ENCODE measurements at places on chromosomes 4 and X.

GRCh38 chrX:151176231-151176750, at the start of gene GPR50:
GPR50 (plus strand) TSS chrX:151176584; CDS start chrX:151176722, 138 bp downstream.
- DNase-seq: no peak

- DNase-seq: no peak
These were observed 337.4 kb upstream of the SFRP2 start for GRCh38 chr4:154126276-154126675.

GRCh38 chrX:138897621-138898492, 186.3 kb upstream of the FGF13 start:
- DNase-seq: no peak

GRCh38 chrX:150548251-150548650, 20.2 kb upstream of the MTM1 start:
- no peak for DNase-seq

DNA sequence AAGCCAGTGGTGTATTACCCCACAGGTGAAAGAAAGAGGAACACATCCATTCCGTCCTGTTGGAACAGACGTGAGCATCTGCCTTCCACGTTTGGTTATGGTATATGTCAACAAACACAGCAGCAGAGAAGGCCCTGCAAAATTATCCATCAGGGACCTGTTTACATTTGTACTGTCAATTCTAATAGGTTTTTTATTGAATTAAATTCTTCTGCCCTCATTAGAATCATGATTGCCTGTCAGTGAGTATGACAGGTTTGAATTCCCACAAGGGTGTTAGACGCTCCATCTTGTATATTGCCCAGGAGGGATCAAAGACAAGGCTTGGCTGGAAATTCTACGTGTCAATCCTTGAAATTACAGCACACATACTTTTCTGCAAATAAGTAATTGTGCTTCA, 339.9 kb upstream of the NOCT start:
- no peak for DNase-seq

DNA sequence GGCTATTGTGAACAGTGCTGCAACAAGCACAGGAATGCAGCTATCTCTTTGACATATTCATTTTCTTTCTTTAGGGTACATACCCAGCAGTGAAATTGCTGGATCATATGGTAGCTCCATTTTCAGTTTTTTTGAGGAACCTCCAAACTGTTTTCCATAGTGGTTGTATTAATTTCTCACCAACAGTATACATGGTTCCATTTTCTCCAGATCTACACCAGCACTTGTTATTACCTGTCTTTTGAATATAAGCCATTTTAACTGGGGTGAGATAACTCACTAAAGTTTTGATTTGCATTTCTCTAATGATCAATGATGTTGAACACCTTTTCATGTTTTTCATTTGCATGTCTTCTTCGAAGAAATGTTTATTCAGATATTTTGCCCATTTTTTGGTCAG, 241.1 kb upstream of the AGTR2 start:
- DNase-seq: no peak

- no peak for DNase-seq
These were observed 2308.1 kb upstream of the AGA start for GRCh38 chr4:179750374-179750773.

- DNase-seq: no peak
These were observed 14.4 kb upstream of the DCAF8L1 start for GRCh38 chrX:27995611-27996010.

DNA sequence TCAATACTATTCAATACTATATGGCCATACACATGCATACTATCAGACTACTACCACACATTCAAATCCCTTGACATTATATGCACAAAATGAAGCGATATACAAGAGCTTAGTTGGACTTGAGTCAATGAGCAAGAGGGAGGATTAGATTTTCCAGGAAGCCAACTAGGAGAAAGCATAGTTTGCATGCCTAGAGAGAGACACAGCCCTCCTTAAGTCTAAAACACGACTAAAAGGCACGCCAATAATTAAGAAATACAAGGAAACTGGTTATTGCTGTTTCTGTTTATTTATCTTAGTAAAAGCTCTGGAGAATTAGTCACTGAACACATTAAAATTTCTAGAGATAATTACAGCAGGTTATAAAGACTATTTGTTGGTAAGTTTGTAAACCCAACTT, 21.8 kb downstream of the MBNL3 start:
- no peak for DNase-seq

- DNase-seq: no peak
These were observed 895 bp downstream of the AFP start for GRCh38 chr4:73436674-73437557.

DNA sequence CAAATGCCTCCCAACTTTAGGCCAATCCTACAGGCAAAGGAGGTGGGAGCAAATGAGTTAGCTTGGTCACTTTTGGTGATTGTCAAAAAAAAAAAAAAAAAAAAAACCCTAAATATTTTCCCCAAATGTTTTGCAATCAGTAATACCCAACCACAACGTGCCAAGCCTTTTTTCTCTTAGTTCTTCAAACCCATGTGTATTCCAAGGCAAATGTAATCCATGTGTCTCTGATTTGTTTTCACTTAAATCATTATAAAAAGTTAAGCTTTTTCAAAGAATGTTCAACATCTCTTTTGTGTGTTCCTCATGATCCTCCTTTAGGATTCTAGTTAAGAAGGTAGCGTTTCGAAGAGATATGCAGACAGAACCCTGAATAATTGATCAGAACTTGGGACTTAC, 328.4 kb downstream of the PAPSS1 start:
- DNase-seq: no peak

DNA sequence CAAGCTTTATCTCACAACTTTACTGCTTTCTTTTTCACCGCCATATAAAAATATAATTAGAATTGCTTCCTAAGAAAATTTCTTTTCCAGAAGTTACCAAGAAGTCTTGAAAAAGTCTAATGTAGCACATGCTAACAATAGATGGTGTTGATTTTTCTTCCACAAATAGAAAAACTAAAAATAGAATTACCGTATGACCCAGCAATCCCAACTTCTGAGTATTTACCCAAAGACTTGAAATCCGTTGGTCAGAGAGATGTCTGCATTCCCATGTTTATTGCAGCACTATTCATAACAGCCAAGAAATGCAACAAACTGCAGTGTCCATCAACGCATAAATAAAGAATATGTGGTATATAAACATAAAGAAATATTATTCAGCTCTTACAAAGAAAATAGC, 17.8 kb upstream of the EDNRA start:
- no peak for DNase-seq

GRCh38 chr4:101284546-101284945, 62.8 kb downstream of the PPP3CA start:
- no peak for DNase-seq

- DNase-seq: no peak
These were observed 115.8 kb upstream of the DDIT4L start for GRCh38 chr4:100306018-100306417.

GRCh38 chrX:104922206-104922621, 298.3 kb downstream of the TEX13A start:
- peak; percentile 38 for DNase-seq

- no peak for DNase-seq
These were observed 4.5 kb downstream of the MED28 start for GRCh38 chr4:17618926-17619325.

DNA sequence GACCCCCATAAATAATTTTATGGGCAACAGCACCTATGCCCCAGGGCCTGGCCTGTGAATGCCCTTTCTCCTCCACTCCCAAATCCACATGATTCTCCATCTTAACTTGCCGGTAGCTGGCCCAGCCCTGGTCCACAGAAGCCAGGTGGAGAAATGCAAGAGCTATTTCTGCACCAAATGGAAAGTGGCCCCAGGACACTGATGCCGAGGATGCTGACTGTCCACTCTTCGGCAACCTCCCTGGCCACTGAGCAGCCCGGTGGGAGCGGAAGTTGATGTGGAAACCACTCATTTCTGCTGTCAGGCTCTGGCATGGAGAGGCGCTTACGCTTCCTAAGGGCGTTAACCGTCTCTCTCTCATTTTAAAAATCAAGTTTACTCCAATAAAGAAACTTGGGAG, 58.8 kb downstream of the JAKMIP1 start:
- DNase-seq: no peak

GRCh38 chr4:145076469-145076855, 21.5 kb downstream of the ANAPC10 start:
- no peak for DNase-seq

DNA sequence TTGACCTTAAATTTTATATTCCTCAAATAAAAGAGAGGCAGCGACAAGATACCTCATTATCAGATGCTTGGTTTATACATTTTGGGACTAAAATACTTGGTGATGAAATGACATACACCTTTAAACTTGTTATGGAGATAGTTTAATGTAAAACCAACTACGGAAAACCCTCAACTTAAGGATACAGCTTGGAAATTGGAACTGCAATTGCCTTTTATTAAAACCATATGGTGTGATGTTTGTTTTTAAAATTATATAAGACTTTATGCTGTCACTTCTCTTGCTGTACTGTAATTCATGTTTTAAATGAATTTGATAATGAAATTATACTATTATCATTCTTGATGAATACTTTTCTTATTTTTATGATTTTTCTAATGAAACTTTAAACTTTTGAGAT, 25.9 kb downstream of the METTL14 start:
- DNase-seq: no peak

GRCh38 chr4:59729321-59729720, 1470.8 kb upstream of the ADGRL3 start:
- DNase-seq: no peak

DNA sequence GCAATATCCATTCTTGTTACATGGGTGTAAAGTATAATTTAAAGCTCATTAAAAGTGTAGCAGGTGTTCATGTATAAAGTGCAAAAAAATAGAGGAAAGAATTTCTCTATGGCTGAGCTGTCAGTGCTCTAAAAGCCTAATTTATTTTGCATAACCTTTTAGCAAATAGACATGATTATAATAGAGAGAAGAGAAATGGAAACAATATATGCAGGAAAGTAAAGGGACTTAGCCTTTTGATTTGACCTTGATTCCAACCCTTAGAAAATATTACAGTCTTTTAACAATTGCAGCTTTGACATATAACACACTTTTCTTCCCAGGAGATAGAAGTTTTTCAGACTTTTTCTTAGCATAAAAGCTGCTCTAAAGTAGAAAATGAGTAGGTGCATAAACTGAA, 978.3 kb downstream of the PCDH18 start:
- DNase-seq: no peak

DNA sequence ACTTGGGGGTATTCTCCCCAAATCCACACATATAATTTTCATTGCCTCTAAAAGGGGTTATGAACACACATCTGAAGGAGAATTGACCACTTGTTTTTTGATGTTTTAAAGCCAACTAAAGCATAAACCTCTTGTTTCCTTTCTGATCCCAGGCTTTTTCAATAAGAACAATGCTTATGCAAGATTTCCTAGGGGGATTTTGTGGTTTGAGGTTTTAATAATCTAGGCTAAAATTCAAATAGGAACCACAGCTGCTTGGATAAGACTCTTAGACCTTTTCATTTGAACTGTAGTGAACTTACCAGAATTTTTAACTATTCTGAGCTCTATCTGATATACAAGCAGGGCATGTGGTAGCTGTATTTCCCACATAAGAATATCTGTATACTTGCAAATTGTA, 651.1 kb downstream of the ANKRD50 start:
- DNase-seq: no peak

GRCh38 chr4:69038582-69038981, 57.7 kb upstream of the UGT2B7 start:
- DNase-seq: no peak

- DNase-seq: no peak
These were observed 88.5 kb downstream of the BRWD3 start for GRCh38 chrX:80721186-80721585.

GRCh38 chrX:118115953-118116712, 477 bp downstream of the KLHL13 start:
- peak; percentile 52 for DNase-seq

GRCh38 chr4:57351731-57352130, 241.5 kb upstream of the IGFBP7 start:
- no peak for DNase-seq

DNA sequence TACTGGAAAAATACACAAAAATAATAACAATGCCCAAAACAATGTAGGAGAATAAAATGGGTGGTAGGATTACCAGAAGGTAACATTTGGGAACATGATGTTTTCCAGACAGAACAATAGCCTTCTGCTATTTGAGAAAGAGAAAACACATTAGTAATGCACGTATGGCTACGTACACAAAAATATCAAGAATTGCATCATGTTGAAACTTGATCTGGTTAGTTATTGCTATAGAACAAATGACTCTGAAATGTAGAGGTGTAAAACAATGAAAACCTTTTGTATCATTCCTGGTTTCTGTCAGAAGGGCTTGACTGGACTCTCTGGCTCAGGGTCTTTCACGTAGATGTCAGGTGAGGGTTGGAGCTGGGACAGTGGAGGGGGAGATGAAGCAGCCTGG, 1040.0 kb downstream of the FAT4 start:
- no peak for DNase-seq

DNA sequence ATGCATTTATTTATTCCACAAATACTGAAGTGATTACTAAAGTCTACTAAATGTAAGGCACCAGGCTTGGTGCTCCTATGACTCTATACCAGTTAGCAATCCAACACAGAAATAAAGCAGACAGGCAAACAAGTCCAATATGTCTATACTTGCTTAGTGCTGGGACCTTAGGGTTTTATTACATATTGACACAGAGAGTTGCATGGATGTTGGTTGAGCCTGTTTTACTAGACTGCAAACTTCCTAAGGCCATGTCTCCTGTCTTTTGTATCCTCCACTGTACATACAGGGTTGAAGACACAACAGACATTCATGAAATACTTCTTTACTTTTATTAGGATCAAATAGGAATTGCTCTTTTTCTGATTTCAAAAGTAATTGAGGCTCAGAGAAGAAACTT, 69.0 kb downstream of the LNX1 start:
- DNase-seq: no peak

DNA sequence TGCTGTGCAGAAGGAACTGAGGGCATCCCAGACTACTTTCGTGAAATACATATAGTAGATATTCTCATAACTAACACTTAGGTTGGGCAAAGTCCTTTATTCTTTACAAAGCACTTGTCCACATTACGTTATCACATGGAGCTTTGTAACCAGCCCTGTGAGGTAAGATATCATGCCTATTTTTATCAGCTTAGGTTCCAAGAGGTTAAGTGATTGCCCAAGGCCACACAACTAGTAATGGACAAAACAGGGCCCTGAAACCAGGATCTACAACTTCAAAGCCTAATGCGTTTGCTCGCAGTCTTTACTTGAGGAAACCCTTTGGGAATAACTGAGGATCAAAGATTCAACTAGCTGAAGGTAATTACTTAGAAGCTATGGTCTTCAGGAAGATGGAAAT, 261.5 kb downstream of the GPC3 start:
- no peak for DNase-seq

- no peak for DNase-seq
These were observed 22.4 kb upstream of the MAGEA8 start for GRCh38 chrX:149858592-149858991.

DNA sequence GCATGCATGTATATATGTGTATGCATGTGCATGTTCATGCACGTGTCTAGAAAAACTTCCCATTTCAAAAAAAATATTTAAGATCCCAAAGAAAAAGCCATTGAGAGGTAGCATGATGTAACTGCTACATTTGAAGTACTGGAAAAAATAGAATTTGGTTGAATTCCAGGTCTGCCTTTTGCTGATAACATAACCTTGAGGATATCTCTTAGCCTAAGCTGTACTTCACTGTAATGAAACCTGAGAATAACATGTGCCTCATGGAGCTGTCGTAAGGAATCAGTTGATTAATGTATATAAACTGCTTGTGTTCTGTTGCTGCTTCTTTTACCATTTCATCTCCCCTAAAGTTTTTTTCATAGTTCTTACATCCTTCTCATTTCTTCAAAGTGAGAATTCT, 351.8 kb downstream of the GRIA2 start:
- DNase-seq: no peak

- no peak for DNase-seq
These were observed 445.7 kb downstream of the SMARCA1 start for GRCh38 chrX:129077424-129078170.

GRCh38 chrX:17441965-17442364, 67.0 kb downstream of the NHS start:
- no peak for DNase-seq
